ENCODE measurements at places on chromosomes 6 and 20.

GRCh38 chr6:79947191-79948186 lies at the start of gene ELOVL4:
ELOVL4 (minus strand) TSS chr6:79947553; CDS start chr6:79947279, 274 bp downstream.
- no peak for DNase-seq

DNA sequence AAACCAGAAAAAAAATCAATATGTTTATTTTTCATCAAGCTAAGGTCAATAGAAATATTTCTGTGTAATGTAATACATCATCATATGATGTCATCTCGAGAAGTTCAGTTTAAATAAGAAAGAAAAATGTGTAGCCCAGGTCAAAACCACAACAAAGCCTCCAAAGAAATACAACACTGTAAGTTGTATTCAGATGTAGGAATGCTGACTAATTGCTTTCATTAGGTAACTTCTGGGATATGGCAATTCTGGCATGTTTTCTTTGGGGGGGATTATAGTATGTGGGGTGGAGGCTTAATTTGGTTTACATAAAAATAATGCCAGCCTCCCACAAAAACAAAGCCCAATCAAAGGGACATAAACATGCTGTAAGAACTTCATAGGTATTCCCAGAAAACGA lies 881.8 kb upstream of the CITED2 start:
- DNase-seq, result peak; percentile 11

- no peak for DNase-seq
Observed at GRCh38 chr6:28675600-28675999, 149.9 kb downstream of the GPX5 start.

DNA sequence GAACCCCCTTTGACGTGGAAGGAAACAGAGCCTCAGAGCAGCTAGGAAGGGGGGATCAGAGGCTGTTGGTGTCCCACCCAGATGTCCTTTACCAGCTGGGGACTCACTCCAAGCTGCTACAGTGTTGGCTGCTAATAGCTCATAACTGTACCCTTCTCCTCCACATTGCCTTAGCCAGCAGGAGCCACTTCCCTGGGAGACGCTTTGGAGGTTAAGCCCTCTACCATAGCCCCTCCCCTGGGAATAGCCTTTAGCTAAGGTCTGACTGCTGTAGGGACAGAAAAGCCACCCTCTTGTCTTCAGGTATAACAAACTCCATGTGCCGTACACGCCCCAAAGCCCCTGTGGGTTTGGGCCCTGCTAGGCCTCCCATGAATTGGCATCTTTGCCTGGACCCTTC lies 238.6 kb downstream of the LRFN2 start:
- no peak for DNase-seq
